ENCODE measurements at places on chromosomes 1 and 21.

DNA sequence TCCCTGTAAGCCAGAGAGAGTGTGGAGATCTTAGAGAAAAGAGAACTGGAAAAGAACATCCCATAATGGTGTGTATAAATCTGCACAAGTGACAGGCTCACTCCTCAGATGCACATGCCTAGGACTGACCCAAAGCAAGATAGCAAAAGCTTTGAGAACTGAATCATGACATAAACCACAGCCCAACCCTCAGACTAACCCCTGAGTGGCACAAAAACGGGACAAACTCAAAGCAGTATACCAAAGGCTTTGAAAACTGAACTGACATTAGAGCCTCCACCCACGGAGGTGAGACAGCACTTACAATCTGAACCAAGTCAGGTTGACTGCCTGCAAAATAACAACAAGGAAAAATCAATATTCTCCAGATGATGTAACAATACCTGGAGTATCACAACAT is 70.8 kb downstream of the TIAM1 start:
- DNase-seq: no peak

- peak; percentile 14 for DNase-seq
These were observed 556 bp downstream of the WDR77 start for GRCh38 chr1:111448482-111448917.

DNA sequence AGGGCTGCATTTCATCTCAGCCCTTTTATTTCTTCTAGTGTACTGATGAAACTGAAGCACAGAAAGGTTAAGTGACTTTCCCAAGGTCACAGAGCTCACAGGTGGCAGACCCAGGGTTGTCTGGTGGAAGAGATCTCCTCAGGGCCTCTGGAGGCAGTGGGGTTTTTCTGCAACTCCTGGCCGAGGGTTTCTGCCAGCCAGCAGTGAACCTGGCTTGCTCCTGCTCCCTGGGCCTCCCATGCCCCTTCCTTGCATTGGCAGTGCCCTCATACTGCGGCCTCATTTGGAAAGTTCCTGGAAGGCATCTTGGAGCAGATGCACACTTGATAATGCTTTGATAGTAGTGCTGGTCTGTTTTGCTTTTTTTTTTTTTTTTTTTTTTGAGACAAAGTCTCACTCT is 7.7 kb downstream of the GALNT2 start:
- DNase-seq: no peak

DNA sequence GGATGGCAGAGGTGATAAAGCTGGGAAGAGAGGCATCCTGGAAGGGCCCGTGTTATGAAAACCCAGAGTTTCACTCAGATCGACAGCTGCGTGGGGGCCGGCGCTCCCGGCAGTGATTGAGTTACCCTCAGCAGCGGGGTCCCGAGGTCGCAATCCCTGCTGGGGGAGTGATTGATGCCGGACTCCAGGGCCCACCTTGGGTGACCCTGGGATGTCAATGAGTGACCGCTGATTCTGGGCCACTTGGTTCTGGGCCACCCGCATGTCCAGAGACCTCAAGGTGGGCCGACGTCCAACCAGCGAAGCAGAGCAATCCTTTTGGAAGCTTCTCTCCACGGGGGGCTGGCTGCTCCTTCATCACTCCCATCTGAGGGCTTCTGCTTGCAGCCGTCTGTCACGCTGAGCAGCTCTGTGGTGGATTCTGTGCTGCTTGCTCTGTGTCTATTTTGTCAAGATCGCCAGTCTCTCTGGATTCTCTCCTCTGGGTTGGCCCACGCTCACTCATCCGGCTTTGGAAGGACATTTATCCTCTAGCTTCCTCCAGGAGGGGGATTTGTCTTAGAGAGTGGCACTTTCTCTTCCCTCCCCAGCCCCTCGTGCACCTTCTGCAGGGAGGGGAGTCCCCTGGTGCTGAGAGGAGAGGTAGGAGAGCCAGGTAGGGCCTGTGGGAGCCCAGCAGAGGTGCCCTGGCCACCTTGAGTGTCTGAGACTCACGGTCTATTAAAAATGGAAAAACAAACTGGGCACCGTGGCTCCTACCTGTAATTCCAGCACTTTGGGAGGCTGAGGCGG is 110.9 kb upstream of the C1orf174 start:
- no peak for DNase-seq

GRCh38 chr21:36847189-36847588 is 119.3 kb downstream of the HLCS start:
- DNase-seq: peak; percentile 76

DNA sequence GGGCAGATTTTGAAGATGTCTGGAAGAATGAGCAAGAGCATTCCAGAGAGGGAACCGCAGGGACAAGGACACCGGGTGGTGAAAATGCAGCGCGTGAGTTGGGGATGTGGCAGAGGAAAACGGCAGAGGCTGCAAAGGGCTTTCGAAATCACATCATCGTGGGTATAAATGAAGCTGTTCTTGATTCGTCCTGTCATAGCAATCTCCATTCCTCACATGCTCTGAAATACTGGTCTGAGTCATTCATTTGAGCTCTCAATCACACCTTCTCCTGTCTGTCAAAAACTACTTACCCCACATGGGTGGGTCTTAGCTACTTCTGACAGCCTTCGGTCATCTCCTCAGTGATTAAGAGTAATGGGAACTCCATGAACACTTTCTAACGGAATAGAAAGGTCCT is 81.5 kb downstream of the ERG start:
- DNase-seq: no peak

GRCh38 chr1:168161459-168161858 is 17.3 kb upstream of the TIPRL start:
- no peak for DNase-seq

DNA sequence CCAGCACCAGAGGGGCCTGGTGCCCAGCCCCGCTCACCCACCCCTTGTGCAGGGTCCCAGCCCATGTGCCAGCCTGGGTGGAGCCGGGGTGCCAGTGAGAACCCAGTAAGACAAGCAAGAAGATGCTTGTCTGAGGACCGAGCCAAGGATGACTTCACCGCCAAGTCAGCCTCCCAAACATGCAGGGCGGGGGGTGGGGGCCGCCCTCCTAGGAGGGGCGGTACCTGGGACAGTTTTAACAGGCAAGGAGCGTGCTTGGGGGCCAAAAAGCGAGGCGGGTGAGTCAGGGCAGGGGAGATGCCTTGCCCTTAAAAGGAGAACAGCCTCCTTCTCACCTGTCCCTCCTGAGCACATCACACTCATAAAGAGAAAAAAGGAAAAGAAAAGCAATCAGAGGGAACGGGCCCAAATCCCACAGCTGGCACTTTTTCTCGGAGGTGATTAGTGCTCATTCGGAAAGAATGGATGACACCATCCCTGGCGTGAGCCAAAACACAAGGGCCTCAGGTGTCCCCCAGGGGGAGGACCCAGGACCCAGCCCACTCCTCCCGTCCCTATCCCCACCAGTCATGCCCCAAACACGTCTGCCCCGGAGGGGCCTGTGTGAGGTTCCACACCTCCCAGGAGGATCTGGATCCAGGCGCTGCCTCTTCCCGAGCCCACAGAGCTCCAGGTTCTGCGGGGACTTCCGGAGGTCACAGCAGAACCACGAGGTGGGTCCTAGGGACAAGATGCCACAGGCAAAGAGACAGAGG is 77.6 kb upstream of the IFFO2 start:
- DNase-seq: peak; percentile 65

DNA sequence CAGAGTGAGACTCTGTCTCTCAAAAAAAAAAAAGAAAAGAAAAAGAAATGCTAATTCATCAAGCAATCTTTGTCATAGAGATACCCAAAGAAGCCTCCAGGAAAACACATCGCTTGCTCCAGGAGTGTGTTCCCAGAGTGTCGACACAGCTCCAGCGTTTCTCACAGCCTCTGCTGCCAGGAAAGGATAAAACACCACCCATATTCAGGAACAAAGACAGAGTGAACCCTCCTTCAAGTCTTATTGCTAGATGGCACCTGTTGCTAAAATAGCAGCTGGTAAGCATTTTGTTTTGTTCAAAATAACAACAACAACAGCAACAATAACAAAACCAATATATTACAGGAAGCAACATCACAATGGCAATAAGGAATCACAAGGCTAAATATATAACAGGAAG is 3.1 kb downstream of the ILDR2 start:
- no peak for DNase-seq

GRCh38 chr1:83901547-83902155 is 97.3 kb downstream of the TTLL7 start:
- DNase-seq: peak; percentile 75

- DNase-seq: peak; percentile 2
These were observed 196.4 kb downstream of the LHX8 start for GRCh38 chr1:75330624-75331023.

GRCh38 chr1:198387587-198387986 is 152.9 kb downstream of the ATP6V1G3 start:
- DNase-seq: peak; percentile 90

- DNase-seq: no peak
These were observed 166.7 kb upstream of the DUSP10 start for GRCh38 chr1:221908573-221908972.

- DNase-seq: peak; percentile 41
These were observed 135.9 kb downstream of the HHAT start for GRCh38 chr1:210464519-210465039.

GRCh38 chr1:79945391-79945790 is 938.9 kb upstream of the ADGRL4 start:
- DNase-seq: no peak

GRCh38 chr21:43817157-43818086 is 28.0 kb downstream of the RRP1 start:
- DNase-seq: no peak

- no peak for DNase-seq
These were observed 50.6 kb upstream of the C1orf146 start for GRCh38 chr1:92167151-92167550.

DNA sequence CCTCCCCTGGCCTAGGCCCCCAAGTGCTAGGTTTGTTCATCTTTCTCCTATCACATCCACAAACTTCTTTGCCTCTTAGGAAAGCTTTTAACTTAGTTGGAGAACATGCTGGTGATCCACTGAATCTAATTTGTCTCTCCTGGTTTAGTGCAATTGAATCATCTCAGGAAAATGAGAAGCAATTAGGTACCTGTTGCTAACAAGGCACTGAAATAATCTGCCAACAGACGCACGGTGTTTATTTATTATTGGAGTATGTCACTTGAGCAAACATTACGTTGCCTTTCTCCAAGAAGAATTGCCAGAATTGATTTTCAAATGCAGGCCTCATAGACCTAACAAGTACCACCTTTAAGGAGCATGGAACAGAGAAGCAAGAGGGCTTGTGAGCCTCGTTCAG is 309.4 kb downstream of the NFIA start:
- no peak for DNase-seq
